ENCODE measurements at places on chromosomes 13 and 19.

GRCh38 chr13:101522607-101523006 lies 70.1 kb downstream of the ITGBL1 start:
- DNase-seq: no peak

GRCh38 chr13:66362485-66362884 lies 867.7 kb downstream of the PCDH9 start:
- DNase-seq: no peak

DNA sequence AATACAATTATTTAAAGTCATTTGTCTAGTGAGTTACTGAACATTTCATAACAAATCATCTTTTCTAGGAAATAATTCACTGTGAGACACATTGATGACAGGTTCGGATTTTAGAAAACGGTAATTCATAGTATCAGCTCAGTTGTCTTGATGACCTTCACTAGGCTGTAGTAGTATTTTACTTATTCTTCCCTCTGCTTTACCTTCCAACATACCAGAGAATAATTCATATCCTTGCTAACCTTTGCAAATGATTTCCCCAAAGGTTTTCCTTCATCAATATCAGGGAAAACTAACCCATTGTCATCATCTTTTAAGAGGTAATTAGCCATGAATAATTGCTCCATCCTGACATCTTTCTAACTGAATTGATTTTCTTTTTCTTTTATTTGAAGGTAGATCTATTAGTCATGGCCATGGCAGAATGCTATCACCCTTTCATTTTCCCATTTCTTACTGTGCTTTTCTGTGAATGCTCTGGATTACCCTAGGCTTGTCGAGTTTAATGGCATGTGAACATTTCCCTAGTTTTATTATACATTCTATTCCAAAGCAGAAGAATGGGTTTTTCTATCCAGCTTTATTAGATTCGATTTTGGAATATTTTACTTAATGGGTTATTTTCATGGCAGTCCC lies 299.2 kb downstream of the OLFM4 start:
- DNase-seq: no peak

DNA sequence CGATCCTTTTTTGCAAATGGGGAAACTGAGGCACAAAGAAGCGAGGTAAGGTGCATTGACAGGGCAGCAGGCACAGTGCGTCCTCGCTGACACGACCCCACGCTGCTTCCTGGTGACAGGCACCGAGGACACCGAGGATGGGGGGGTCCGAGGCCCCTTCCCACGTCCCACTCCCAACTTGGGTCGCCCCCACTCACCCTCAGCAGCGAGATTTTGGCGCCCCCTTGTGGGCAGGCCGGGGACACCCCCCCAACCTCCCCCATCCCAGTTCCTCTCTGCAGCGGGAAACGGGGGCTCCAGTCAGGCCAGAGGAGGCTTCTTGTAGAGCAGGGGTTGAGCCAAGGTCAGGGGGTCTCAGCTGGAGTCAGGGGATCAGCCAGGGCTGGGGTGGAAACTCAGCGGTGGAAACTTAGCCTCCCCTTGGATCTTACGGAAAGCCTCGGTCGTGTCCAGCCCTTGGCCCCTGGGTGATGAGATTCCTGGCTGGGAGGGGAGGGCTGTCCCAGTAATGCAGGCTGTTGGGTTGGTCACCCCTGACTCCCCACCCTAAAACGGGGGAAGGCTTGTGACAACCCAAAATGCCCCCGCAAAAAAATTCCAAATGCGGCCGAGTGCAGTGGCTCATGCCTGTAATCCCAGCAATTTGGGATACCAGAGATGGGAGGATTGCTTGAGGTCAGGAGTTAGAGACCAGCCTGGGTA lies 8.2 kb downstream of the SMIM24 start:
- DNase-seq: peak; percentile 55

GRCh38 chr19:42129399-42130253 lies 2.6 kb downstream of the POU2F2 start:
- DNase-seq: no peak

DNA sequence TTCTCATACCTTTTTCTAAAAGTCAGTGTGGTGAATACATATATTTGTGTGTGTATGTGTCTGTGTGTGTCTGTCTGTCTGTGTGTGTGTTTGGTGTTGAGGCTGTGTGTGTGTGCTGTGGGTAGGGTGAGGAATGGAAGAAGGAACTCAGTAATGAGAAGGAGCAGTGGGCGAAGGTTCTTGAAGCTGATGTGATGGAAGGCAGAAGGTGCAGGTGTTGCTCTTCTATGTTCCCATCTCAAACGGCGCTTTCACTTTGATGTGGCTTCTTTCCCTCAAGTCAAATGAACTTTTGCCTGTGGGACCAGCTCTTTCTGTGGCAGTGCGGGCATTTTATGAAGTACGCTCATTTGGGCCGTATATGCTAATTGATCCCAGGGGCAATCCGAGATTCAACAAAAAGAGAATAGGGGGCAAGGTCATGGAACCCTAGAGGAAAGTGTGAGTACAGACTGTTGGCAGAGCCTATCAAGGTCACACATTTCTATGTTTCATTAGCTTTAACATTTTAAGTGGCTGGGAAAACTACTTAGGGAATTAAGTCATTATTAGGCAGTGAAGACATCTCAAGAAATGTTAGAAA lies 15.2 kb downstream of the BIVM start:
- DNase-seq: no peak

DNA sequence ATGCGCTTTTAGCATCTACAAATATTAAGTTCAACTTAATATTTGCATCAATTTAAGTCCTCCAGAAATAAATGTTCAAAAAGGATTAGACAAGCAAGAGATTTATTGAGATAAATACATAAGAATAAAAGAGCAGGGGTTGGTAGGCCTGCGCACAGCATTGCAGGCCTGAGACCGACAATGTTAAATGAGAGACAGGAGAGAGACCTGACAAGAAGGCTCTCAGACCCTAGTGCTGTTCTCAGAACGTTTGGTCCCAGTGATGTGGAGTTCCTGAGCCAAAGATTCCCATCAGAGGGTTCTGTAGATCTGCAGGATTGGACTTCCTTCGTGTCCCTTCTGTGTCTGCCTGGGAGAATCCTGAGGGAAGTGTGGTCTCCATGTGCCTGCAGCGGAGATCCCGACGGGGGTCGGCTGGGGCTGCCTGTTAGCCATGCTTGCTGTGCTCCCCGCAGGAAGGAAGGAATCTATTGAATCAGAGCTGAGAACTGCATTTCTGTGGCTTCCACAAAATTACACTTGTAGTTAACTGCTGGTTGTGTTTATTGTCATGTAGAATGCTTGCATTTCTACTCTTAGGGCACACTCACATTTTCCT lies 369.9 kb upstream of the SLC10A2 start:
- no peak for DNase-seq

DNA sequence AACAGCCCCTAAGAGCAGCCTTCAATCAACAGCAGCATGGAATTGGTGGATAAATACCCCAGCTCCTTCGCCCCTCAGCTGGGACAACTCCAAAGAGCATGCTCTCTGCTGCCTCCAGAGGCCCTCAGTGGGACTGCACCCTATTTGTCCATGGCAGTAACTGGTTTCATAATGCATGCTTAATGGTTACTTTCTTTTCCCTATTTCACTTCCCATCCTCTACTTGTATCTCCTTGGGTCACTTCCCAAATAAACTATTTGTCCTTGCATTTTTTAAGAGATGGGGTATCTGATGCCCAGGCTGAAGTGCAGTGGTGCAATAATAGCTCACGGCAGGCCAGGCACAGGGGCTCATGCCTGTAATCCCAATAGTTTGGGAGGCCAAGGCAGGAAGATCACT lies 13.5 kb upstream of the TPM4 start:
- DNase-seq: no peak

- DNase-seq: no peak
These were observed 11.0 kb downstream of the ZNF574 start for GRCh38 chr19:42086770-42087550.

DNA sequence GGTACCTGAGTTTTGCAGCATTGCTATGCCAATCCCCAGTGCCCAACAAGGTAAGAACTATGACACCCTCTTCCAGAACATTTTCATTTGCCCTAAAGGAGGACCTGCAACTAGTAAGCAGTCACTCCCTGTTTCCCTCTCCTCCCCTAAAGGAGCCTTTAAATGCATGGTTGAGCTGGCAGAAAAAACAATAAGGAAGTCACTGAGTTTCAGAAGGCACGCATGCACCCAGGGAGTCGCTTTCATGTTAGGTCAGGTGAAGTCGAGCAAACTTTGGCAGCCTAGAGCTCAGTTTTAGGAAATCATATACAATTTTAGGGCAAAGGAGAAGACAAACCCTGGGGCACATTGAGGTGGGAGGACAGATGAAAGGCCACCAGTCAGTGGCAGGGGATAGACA lies 11.8 kb downstream of the NLRP11 start:
- no peak for DNase-seq

DNA sequence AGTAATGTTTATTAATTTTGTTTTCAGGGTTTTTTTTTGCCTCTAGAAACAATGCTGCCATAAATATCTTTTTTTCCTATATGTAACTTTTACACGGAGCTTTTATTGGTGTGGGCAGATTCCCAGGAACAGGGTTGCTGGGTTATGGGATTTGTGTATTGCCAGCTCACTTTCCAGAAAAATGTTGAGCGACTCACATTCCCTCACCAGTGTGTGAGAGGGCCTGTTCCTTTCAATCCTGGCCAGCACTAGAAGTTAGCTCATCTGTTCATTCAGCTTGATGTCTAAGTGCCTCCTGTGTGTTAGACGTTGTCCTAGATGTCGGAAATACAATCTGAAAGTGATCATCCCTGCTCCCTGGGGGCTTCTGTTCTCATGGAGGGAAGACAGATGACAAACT lies 2.6 kb downstream of the ZNF71 start:
- no peak for DNase-seq

- DNase-seq: no peak
These were observed 15.2 kb upstream of the PPP1R12C start for GRCh38 chr19:55132453-55133129.

DNA sequence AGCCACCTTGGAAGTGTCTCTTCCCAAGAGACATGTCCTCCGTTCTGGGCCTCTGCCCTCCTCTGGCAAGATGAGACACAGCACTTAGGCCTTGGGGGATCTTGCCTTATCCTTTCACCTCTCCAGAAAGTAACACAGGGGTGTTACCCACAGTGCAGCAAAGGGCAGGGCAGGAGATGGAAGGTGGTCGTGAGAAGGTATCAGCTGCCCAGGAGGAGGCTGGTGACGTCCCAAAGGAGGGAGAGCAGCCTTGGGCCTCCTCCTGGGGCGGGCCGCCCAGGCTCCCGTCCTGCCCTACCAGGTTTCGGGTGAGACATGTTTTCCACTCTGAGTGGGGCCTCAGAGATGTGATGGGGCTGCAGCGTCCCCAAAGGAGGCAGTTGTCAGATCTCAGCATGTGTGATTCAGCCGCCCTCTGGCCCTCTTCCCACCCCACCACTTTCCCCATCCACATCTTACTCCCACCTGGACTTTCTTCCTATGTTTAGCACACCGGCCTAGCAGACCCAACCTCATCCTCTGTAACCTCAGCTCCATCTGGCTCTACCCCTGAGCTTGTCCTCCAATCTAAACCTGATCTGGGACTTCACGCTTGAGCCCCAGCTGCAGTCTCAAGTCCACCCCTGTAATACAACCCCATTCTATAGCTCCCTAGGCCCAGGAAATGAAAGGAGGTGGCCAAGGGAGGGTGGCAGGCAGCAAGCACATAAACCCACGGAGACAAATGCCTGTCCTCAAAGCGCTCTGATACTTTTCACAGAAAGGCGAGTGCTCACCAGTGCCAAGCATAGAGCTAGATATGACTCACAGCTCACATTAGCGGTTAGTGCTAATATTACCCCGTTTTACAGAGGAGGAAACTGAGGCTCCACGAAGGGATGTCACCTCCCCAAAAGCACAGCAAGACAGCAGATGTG lies 9.3 kb downstream of the POU2F2 start:
- DNase-seq: no peak

- DNase-seq: peak; percentile 34
These were observed 169.4 kb downstream of the B3GLCT start for GRCh38 chr13:31369213-31369612.

- DNase-seq: no peak
These were observed 41.7 kb upstream of the EEF1AKMT1 start for GRCh38 chr13:20815464-20815863.

DNA sequence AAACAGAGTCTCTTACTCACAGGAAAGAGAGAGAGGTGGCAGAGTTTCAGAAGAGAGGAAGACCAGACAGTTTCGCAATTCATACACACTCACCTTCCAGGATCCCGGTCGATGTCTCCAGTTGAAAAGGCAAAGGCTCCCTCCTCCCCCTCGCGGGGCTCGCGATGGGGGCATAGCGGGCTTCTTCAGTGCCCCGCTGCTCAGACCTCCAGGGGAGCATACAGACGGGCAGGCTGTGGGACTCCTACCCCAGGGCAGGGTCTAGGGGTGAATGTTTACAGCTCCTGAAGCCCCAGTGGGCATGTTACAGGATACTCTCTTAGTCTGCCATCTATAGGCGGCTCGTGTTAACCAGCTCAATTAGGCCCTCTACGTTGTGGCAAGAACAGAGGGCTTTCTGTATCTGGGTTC lies 139.2 kb downstream of the SLITRK5 start:
- DNase-seq: no peak

DNA sequence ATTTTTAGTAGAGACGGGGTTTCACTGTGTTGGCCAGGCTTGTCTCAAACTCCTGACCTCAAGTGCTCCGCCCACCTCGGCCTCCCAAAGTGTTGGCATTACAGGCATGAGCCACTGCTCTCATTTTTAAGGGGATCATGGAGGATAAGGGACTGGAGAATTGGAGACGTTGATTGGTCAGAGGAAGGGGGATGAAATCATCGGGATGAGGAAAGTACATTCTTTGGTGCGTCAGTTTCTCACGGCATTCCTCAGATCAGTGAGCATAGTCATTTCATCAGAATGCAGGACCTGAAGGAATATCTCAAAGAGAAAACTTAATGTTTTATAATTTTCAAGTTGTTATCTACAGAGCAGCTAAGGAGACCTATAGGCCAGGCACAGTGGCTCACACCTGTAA lies 14.0 kb downstream of the ZNF114 start:
- peak; percentile 85 for DNase-seq

- DNase-seq: peak; percentile 74
These were observed 4.0 kb upstream of the NKPD1 start for GRCh38 chr19:45164577-45165335.

- no peak for DNase-seq
These were observed 28.2 kb upstream of the FBXL3 start for GRCh38 chr13:77055158-77055557.

GRCh38 chr19:46021531-46022041 lies 1.3 kb downstream of the PGLYRP1 start:
- DNase-seq: no peak

DNA sequence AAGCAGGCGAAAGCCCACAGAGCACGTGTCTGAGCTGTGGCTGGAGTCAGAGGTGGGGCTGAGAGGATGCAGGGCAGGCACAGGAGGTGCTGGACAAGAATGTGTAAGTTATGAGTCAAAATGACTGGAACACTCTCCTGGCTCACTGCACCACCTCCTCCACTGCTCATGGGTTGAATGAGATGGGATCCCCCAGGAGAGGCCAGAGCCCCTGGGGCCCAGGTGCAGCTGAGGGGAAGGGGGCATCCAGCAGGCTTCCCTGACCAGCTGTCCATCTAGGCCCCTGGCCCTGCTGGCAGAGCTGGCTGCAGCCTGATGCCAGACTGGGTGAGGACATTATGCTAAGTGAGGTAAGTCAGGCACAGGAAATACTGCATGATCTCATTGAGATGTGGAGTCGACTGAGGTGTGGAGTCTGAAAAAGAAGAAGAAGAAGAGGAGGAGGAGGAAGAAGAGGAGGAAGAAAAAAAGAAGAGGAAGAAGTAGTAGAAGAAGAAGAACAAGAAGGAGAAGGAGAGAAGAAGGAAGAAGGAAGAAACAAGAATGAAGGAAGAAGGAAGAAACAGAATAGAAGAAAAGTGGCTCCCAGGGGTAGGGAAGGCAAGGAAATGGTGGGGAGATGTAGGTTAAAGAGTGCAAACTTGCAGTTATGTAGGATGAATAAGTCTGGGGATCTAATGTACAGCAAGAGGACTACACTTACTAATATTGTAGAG lies 747.4 kb downstream of the UQCRFS1 start:
- peak; percentile 26 for DNase-seq
